ENCODE measurements at places on chromosomes 4 and X. TPM values are rescaled to one million over a fixed set of nuclear protein-coding genes. Genes with fewer than 3 reads are reported as not detected.

Gene USO1
- total RNA-seq = 130 TPM

Gene DDX53
- total RNA-seq = not detected

Gene MECP2
- total RNA-seq = 20.3 TPM

Gene AKAP14
- not detected for total RNA-seq

Gene PNMA6A
- total RNA-seq = 1.6 TPM

Gene TCEAL7
- total RNA-seq = 37.3 TPM

Gene ABRAXAS1
- total RNA-seq = 15.9 TPM

Gene GABRB1
- total RNA-seq = 0.18 TPM

Gene MAGEC1
- total RNA-seq = under 0.01 TPM

Gene SLC26A1
- total RNA-seq = 0.28 TPM

Gene TENM3
- 17.4 TPM for total RNA-seq

Gene SNCA
- total RNA-seq = 43.2 TPM

Gene MAGEA11
- 0.09 TPM for total RNA-seq

Gene NLRP2B
- under 0.01 TPM for total RNA-seq

Gene CTAG1A
- total RNA-seq = not detected

Gene SPANXC
- total RNA-seq = not detected

Gene TRIM2
- 72.0 TPM for total RNA-seq

Gene ARR3
- total RNA-seq = not detected

Gene AMTN
- total RNA-seq = not detected

Measured in smooth muscle cell of bladder (primary cell).